Activated T-helper 1 cell treated with anti-CD3 and anti-CD28 coated beads, Interleukin-12 subunit alpha, Interleukin-12 subunit beta, Interleukin-2, Interleukin-4 antibody, amounts not matched to agents 30 ng/mL and 10 ng/mL and 1 ng/mL, durations not matched to agents 14 hours and 24 hours and 36 hours (primary cell): ENCODE measurements at places on chromosomes 11 and 22. TPM values are rescaled to one million over a fixed set of nuclear protein-coding genes. Genes with fewer than 3 reads are reported as not detected.

The FADS3 gene
- total RNA-seq = 9.0 and 14.2 TPM in 2 replicates

- no peak overlapping the region for H3K27ac ChIP-seq
- no peak for DNase-seq
- no peaks in the 10 kb centered on the region for H3K36me3 ChIP-seq
- no peaks in the 10 kb centered on the region for H3K4me1 ChIP-seq
- peaks cover 2% of the 10 kb centered on the region for H3K27me3 ChIP-seq
- H3K4me3 ChIP-seq = no peak overlapping the region
Measured at GRCh38 chr22:35731321-35731720, 13.6 kb downstream of the APOL5 start.

The SLC22A8 gene
- not detected in 2 replicates for total RNA-seq

The EXPH5 gene
- total RNA-seq = 0.56 and 0.65 TPM in 2 replicates

DNA sequence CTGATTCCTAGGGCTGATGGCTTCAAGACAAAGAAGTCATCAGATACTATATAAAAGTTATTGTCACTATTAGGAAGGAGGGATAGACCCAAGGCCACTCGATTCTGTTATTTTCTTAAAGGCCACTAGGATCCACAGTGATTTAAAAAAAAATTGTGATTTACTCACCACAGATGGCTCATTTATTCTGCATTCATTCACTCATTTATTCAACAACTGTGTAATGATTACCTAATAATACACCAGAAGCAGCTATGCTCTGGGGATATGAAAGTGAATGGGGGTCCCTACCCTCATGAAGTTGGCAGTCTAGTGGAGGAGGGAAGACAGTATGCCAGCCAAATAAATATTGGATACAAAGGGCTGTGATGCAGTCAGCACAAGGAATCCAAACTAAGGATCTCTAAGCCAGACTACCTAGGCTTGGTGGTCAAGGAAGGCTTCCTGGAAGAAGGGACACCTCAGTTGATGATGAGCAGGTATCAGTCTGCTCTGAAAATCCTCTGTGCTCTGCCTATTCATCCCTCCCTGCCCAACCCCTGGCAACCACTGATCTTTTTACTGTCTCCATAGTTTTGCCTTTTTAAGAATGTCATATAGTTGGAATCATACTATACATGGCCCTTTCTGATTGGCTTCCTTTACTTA lies 110.5 kb downstream of the NAT10 start:
- H3K4me1 ChIP-seq = peaks cover 15% of the 10 kb centered on the region
- no peak overlapping the region for H3K4me3 ChIP-seq
- DNase-seq = no peak
